ENCODE measurements at places on chromosomes 16 and 17.

- DNase-seq: no peak
These were observed 10.6 kb upstream of the TRAP1 start for GRCh38 chr16:3727806-3728381.

GRCh38 chr17:3798273-3799180 is 2.5 kb downstream of the ITGAE start:
- DNase-seq: no peak

- DNase-seq: no peak
These were observed 475.1 kb downstream of the WWOX start for GRCh38 chr16:78574571-78574970.

DNA sequence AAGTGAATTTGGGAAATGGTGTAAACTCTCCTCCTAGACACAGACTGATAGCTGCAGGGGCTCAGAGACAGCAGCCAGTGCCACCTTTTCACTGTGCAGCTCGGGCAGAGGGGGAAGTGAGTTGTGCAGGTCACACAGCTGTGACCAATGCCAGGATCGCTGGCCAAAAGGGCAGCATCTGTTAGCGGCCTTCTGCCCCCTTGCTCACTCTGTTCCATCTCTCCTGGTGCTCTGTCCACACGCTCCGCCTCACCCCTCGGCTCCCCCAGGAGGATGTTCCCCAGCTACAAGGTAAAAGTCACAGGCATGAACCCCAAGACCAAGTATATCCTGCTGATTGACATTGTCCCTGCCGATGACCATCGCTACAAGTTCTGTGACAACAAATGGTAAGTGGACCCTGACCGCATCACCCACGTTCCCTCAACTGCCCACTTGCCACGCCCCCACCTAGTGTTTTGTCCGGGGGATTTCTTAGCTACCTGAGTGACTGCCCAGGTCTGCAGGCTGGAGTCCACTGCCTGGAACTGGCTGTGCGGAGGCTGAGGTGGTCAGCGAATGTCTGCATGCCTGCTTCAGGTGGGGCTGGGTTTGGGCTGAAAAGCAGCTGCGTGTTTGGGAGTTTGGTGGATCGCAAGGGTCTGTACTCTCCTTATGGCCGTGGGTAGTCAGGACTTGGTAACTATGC is 13.5 kb downstream of the TBX4 start:
- no peak for DNase-seq

GRCh38 chr16:89014403-89015230 is 37.6 kb upstream of the CBFA2T3 start:
- no peak for DNase-seq

DNA sequence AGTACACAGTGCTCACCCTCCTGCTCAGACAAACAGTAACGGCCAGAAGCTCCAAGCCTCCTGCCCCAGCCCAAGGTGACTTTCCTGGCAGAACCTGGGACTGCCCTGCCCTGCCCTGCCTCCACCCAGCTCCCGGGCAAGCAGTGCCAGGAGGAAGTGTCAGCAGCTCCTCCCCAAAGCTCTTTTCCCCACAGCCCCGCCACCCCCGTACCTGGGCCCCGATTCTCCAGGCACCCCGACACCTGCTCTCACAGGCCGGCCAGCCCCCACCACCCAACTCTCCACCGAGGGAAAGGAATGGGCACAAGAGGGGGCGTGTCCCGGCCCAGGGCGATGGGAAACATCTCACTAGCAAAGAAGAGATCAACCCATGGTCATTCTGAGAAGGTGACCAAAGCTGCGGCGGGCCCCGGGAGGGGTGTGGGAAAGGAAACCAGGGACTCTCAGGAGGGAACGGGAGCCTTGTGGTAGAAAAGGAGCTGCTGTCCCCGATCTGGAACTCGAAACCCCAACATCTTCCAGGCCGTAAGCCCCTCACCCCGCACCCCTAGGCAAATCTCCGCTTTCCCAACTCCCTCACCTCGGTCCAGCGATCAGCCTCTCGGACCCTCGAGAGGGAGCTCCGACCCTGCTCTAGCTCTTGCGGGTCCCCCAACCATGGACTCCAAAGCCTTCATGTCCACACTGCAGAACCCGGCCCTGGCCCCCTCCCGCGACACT is 1.2 kb downstream of the BCAR1 start:
- no peak for DNase-seq

DNA sequence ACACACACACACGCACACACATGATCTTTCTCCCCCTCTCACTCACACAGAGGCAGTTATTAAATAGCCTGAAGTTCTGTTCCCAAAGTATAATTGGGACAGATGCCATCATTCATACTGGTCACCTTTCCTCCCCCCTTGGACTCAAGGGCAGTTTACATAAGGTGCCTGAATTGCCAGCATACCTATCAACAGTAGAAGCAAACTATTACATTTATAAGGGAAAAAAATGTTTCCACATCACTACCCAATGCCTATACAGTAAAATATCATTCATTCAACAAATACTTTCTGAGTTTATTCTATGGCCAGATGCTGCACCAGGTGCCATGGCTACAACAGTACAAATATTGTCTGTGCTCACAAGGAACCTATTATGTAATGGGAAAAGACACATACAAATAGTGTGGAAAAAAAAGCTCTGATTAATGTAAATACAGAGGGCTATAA is 6.3 kb downstream of the CNTD1 start:
- DNase-seq: no peak

DNA sequence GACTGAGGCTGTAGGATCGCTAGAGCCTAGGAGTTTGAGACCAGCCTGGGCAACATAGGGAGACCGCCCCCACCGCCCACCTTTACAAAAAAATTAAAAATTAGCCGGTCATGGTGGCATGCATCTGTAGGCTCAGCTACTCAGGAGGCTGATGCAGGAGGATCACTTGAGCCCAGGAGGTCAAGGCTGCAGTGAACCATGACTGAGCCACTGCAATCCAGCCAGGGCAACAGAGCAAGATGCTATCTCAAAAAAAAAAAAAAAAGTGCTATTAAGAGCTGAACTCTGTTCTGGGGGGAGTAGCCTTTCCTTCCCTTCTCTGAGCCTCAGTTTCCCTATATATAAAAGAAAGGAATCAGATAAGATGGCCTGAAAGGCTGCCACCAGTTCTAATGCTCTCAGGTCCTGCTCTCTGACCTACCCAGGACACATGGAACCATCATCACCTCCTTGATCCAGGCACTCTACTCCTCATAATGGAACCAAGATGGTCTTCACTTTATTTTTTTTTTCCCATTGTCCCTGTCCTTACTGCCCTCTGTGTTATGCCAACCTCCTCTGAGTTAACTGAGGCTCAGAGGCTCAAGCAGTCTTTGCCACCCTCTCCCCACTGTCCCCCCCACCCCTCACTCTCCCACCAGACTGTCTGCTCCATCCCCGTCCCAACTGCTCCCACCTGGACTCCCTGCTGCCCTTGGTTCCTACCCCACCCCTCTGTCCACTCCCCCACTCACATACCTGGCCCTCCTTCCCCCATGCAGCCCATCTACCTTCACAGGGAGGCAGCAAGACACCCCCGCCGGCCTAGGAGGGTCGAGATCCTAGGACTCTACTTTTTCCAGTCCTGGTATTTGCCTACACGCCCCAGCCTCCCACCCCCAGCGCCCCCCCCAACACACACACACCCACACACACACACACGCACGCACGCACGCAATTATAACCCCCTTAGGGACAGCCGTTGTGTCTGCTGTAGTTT is 23.8 kb upstream of the EIF1 start:
- DNase-seq: no peak

- no peak for DNase-seq
These were observed 2.8 kb upstream of the PYCR1 start for GRCh38 chr17:81939881-81940385.

DNA sequence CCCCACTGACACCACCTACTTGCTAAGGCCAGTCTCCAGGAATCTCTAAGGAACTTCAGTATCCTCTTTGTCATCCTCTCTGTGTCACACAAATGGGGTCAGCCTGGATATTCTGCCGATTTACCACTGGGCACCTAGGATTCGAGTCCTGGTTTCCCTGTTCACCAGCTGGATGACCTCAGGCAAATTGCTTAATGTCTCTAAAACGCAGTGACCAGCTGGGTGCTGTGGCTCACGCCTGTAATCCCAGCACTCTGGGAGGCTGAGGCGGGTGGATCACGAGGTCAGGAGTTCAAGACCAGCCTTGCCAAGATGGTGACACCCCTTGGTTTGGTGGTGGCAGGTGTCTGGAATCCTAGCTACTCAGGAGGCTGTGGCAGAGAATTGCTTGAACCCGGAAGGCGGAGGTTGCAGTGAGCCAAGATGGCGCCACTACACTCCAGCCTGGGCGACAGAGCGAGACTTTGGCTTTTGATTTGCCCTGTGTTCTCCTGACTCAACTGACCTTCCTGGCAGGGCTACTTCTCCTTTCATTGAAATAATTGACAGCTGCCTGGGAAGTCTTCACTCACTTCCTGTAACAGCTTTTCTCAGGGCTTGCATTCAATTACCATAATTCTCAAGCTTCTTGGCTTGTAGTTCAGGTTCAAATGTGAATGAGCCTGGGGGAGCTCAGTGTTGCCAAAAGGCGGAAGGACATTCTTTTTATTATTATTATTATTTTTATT is 15.4 kb downstream of the SYCE1L start:
- no peak for DNase-seq

GRCh38 chr17:10268005-10268404 is 69.6 kb upstream of the GAS7 start:
- no peak for DNase-seq

DNA sequence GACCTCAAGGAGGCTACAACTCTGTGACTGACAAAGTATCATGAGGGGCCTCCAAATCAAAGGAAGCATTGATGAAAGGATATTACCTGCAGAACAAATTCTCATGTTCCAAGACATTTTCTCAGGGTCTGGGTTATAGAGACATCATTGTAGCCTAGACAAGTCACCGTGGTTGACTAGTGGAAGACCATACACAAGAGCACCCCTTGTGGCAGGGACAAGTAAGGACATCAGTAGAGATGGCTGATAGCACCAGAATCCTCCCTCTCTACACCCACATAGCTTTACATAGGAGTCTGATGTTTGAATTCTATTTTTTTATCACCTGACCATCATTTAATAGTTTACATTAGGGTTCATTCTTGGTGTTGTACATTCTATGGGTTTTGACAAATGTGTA is 32.5 kb upstream of the CDH8 start:
- no peak for DNase-seq

DNA sequence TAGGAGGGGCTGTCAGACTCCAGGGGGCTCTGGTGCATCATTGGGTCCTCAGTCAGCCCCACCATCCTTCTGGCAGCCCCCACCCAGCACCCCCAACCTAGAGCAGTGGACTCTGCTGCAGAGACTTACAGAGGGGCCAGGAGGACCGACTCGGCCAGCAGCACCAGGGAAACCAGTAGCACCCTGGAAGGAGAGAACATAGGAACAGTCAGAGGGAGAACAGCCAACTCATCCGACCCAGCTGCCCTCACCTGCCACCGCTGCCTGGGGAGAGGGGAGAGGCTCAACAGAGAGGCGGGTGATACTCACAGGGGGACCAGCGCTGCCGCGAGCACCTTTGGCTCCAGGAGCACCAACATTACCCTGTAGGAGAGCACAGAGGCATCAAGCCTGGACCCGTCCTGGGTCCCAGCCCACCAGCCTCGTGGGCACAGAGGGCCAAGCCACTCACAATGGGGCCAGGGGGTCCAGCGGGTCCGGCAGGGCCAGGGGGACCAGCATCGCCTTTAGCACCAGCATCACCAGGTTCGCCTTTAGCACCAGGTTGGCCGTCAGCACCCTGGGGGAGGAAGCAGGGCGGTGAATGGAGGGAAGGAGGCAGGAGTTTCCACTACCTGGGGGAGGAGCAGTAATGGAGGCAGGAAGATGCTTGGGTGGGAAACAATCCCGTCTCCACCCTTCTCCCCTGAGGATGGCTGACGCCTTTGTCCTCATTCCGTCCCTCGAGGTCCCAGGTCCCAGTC is 11.7 kb downstream of the COL1A1 start:
- DNase-seq: no peak

DNA sequence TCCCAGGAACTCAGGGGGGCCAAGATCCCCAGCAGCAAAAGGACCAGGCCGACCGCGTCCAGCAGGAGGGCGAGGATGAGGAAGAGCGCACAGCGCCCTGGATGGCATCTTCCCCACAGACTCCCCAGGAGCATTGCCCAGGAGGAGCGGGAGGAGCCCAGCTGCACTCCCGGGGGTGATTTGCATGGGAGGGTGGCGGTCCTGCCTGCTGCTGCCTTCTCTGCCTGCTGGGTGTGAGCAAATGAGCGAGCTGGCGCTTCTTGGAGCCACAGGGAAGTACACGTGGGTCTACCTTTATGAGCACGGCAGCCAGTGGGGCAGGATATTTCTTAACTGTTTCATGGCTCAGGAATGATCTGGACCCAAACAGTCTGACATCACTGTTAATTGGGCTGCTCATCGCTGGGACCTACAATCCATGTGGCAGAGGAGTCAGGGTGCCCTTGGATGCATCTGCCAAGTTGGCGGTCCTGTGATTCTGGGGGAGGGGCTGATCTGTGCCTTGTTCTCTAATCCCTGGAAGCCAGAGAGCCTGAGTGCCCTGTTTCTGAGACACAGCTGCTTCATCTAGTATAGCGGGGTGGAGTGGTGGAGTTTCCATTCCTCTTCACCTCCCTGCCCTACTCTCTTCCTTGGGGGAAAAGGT is at the start of gene TMEM238L:
TMEM238L (minus strand) TSS at position 270 of the 646 bp plus-strand sequence; CDS start at position 134, 136 bp downstream.
- DNase-seq: no peak

DNA sequence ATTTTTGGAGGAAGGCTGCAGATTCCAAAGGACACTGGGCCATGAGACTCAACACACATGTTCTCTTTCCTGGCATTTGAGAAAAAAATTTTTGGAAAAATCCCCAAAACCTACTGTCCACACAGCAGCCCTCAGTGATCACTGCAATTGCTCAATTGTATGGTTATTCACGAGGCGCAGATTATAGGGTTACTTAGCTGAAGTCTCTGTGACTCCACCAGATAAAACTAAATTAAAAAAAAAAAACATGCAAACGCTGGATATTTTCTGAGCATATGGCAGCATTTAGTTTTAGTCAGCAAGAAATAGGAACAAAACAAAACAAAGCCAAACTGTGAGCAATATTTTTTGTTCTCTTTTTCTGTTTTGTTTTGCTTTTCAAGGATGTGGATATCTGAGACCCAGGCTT is 83.8 kb upstream of the FAM20A start:
- no peak for DNase-seq

GRCh38 chr17:44187131-44187899 is 543 bp downstream of the TMUB2 start:
- DNase-seq: no peak

GRCh38 chr17:64329588-64329987 is 61.1 kb downstream of the PECAM1 start:
- no peak for DNase-seq

GRCh38 chr16:89392881-89393737 is 97.3 kb downstream of the ANKRD11 start:
- DNase-seq: no peak
